ENCODE measurements at places on chromosomes 3 and 15.

DNA sequence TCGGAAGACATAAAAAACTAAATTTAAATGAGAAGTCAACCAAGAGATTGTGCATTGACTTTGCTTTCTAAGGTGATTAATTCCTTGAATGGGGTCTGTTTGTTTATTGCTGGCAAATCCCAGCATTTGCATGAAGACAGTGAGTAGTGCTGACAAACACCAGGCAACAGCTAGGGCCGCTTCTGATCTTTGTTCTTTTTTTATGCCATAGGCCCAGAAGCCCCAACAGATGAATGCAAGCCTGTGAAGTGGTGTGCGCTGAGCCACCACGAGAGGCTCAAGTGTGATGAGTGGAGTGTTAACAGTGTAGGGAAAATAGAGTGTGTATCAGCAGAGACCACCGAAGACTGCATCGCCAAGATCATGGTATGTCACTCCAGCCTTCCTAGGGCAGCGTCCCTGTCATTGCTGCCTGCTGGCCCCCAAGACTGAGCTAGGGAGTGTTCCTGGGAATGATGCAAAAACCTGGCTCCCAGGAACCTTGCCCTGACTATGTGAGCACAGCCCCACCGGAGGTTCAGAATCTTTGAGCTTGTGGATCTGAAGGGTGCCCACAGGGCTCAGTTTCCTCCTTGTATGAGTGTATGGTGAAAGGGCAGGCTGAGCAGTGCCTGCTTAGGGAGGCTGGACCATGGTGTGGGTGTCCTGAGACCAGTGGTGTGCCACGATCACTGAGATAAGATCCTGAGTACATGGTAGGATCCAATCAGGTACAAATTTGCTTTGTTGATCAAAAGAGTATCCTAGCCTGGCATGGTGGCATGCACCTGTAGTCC is 13.0 kb downstream of the TF start:
- no peak for DNase-seq

DNA sequence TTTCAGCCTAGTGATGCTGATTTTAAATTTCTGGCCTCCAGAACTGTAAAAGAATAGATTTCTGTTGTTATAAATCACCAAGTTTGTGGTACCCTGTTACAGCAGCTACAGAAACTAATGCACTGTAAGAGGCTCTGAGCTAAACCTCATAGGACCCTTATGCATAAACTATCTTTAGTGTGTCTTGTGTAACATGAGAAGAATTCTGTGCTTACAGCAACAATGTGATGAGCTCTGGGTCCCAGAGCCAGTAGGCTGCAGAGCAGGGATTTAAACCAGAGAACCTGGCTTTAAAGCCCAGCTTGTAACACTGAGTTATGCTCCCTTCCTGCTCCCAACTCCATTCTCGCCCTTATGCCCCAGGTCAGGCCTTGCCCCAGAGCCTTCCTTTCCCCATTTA is 113.1 kb downstream of the THSD4 start:
- DNase-seq, result no peak

GRCh38 chr3:72804361-72804760 is 43.9 kb downstream of the SHQ1 start:
- DNase-seq, result no peak

DNA sequence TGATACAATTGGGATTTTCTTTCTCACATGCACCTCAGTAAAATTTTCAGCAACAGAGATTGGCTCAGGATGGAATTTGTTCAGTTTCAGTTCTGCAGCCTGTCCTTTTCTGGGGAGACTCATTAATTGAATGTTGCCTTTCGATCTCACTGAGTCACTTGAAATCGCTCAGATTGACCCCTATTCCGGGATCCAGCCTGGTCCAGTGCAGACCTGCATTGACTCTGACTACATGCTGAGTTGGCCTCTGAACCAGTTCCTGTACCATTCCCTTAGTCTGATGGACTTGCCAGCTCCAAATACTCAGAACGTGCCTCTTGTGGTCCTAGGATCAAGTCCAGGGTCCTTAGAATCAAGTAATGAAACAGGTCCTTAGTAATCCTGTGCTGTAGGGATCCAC is 9.4 kb downstream of the IGF1R start:
- DNase-seq, result no peak

- DNase-seq, result no peak
Measured at GRCh38 chr3:54235998-54236397, 113.6 kb downstream of the CACNA2D3 start.

- no peak for DNase-seq
Measured at GRCh38 chr3:188068342-188068741, 85.6 kb upstream of the LPP start.

DNA sequence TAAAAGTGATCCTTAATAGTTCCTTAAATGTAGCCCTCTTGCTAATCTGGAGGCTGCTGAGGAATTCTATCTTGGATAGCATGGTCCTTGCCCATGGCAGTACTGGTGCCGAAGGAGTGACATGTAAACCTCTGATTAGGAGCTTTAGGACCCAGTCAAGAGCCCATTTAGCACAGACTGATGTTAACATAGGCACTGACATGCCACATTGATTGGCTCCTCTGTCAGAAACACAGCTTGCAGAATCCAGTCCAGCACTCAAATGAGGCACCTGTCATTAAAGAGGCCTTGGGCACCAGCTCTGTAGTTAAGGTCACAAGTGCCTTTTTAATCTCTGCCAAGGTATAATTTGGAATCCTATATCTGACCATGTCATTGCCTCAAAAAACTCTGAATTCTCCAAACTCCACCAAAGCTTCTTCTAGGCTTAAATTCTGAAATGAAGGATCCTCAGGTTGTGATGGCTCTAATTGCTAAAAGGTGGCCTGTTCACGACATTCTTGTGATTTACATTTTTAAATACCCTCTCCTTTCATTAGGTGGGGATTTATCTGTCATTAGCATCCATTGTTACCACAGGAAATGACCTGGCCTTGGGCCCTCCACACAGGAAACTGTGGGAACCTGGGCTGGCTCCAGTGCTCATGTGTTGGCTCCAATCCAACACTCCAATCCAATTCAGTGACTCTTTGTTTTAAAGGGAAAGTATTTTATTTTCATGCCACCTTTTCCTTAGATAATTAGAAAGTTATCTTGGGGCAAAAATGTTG is 57.3 kb upstream of the RNF7 start:
- no peak for DNase-seq

GRCh38 chr3:52527039-52527731 is 6.5 kb downstream of the NT5DC2 start:
- DNase-seq, result no peak

DNA sequence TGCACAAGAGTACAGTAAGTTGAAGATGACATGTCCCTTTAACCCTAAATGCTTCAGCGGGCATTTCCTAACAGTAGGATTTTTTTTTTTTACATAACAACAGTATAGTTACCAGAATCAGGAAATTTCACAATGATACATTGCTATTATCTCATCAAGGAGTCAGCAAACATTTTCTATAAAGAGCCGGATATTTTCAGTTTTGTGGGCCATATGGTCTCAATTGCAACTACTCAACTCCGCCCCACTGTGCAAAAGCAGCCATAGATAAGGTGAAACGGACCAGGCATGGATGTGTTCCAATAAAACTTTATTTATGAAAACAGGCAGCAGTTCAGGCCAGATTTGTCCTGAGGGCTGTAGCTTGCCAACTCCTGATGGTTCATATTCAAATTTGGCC is 130.6 kb downstream of the SMAD6 start:
- no peak for DNase-seq

- DNase-seq, result no peak
Measured at GRCh38 chr3:121869736-121870135, 24.5 kb upstream of the SLC15A2 start.

GRCh38 chr3:50251220-50251619 is 15.2 kb downstream of the GNAI2 start:
- no peak for DNase-seq

- DNase-seq, result no peak
Measured at GRCh38 chr3:143247073-143247472, 127.5 kb downstream of the CHST2 start.

GRCh38 chr3:170869239-170869590 is 780 bp downstream of the RPL22L1 start:
- no peak for DNase-seq

DNA sequence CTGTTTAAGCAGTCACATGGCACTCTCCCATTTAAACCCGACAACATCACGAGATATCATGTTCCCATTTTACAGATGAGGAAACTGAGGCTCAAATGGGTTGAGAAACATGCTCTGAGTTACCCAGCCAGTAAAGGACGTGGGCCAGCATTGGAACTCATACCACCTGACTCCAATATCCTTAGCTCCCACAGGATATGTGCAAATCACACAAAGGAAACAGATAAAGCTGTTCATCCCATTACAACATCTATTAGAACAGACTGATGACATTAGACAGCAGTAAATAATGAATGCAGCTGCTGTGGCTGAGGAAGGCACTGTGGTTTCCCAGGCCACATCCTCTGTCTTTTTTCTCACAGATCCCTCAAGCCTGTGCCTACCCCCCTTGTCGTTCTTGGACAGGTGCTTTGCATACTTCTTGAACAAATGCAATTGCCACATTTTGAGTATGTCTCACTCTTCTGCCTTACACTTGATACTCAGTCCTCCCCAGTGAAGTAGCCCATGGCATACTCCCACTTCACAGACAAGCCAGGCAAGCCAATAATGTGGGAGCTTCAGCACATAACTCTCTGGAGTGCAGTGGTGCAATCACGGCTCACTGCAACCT is 17.7 kb downstream of the FRMD4B start:
- peak; percentile 82 for DNase-seq

DNA sequence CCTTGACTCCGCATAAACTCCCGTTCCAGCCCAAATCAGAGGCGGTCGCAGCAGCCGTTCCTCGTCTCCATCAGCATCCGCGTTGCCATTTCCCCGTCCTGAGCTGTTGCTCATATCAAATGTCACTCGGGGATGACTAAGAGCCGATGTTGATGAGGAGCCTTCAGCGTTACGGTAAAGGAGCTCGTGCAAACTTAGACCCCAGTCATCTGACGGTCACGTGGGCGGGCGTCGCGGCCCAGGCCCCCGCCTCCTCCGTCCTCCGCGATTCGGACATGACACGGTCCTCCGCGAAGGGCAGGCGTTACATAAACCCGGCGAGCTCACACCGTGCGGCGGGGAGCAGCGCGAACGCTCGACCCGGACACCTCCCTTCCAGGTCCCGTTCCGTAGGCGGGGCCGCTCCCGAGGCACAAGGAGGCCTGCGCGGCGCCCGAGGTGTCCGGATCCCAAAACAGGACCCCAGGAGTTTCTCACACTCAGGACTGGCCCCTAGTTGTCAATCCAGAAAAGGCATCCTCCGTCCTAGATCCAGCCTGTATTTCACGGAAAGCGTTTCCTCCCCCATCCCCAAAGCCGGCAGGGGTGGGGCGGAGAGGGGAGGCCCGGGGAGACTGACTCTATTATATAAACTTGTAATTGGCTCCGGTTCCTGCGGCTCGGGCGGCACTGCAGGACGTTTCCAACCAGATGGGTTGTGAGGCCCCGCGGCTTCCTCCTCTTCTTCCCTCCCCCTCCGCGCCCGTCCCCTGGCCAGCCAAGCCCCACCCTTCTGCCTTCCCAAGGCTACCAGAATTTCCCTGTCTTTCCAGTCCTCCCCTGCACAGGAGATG is 100.0 kb upstream of the IGF1R start:
- DNase-seq, result peak; percentile 74

GRCh38 chr3:87975716-87976115 is 83.1 kb downstream of the CGGBP1 start:
- DNase-seq, result no peak

- DNase-seq, result no peak
Measured at GRCh38 chr3:125022206-125022605, 33.6 kb downstream of the HEG1 start.

- DNase-seq, result no peak
Measured at GRCh38 chr3:29245441-29245840, 35.4 kb upstream of the RBMS3 start.

DNA sequence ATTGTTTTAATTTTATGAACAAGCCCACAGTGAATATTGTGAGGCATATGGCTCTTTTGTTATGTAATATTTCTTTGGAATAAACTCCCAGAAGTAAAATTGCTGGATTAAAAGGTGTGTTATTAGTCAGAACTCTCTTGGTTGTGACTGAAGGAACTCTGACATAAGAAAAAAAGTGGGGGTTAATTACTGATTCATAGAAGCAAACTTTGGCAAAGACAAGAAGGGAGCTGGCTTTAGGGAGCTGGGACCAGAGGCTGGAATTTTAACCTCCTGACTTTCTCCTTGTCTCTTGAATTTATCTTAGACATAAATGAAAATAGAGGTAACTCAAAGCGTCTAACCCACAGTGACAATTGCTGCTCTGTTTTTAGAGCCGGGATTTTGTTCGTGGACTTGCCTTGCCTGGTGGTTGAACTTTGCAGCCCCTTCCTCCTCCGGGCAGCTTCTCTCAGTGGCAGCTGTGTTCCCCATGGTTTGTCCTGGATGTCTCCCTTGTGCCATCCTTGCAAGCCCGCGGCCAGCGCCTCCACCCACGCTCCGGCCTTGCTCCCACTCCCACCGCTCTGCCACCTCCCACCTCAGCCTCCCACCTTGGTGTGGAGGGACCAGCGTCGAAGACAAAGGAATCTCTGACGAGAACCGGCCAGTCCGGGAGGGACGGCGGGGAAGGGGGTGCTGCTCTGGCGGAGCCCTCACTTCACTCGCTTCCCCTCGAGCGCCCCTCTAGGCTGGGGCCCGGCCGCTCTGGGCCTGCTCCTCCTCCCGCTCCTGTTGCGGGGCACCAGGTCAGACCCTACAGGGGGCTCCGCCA is 28.0 kb downstream of the ARHGAP31 start:
- no peak for DNase-seq

GRCh38 chr3:74613060-74613459 is 1.4 kb downstream of the CNTN3 start:
- no peak for DNase-seq

- no peak for DNase-seq
Measured at GRCh38 chr3:63295806-63296205, 17.7 kb downstream of the SYNPR start.

DNA sequence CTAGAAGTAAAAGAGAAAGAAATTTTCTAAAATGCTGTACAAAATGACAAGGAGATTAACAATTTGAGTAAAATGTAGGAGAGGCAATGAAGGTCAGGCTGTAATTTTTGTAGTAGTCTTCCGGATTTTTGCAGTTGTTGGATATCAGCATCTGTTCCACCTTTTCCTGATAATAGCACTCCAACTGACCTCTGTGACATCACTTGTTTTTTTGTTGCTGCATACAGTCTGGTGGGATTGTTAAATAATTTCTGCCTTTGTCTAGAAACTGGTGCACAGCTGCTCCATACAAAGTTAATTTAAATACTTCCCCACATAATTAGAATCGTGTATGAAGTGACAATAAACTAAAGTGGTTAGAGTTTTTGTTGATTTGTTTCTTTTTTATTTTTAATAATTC is 731.4 kb downstream of the PLOD2 start:
- DNase-seq, result no peak

- no peak for DNase-seq
Measured at GRCh38 chr15:25714538-25714840, 148.6 kb downstream of the ATP10A start.

- no peak for DNase-seq
Measured at GRCh38 chr3:149618151-149619123, 39.4 kb downstream of the WWTR1 start.
